Aorta (tissue), 5 donors: ENCODE measurements at places on chromosomes 4 and X.

DNA sequence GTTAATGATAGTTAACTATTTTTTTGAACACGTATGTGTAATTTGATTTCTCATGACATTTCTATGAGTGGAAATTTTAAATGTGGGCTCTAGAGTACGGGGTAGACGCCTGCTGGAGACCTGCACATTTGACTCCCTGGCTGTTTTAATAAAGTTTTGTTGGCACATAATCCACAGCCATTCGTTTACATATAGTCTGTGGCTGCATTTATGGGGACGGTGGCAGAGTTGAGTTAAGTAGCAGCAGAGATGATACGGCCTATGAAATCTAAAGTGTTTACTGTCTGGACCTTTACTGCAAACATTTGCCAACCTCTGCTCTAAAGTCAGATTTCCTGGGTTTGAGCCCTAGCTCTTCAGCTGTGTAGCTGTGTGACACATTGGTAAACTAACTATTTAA, 118.8 kb downstream of the CHRNA9 start:
- no peak for DNase-seq

DNA sequence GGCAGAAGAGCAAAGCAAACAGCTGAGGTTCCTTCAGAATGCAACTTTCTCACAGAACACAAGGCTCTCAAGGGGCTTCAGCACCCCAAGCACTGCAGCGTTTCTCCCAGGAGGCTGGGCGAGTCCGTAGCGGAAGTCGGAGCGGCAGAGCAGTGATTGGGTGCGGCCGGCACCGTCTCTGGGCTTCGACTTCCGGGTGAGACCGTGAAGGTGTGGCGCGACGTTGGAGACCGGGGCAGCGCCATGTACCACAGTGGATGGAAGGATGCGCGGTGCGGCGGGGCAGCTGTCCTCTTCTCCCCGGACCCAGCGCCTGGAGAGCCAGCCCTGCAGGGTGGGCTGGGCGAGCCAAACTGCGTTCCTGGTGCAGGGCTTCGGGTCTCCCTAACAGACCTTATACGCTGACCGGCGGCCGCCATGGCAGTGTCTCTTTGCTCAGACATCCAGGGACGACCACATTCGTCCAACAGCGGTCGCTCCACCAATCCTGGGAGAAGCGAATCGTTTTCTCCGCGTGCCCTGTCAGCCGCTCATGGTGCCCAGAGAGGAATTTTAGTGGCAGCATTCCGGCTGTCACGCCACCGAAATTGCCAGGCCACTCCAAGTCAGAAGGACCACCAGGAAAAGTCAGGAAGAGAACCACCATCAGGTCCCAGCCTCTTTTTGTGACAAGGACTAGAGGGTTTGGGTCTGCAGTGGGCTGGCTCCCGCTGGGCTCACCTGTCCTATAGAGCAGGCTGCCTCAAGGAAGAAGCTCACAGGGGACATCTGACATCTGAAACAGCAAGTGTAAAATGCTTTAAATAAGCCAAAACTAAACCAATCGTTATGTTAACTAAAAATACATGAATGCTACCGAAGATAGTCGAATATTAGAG, 20.5 kb downstream of the TRIM61 start:
- peak; percentile 89 for DNase-seq

DNA sequence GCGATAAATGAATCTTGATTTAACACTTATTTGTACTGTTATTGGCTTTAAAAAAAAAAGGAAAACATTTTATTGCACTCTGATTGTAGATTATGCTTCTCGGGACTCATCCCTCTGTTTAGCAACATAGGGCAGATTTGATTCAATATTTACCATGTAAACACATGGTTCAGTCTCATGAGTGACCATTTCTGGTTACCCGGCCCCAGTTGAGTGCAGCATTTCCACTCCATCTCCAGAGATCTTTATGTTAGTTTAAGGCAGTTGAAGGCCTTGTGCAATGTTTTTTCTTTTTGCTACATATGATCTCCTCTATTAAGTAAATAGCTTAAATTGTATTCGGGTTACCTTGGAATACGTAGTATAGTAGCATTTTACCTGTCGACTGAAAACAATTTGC, 143.3 kb upstream of the RPS6KA3 start:
- no peak for DNase-seq

DNA sequence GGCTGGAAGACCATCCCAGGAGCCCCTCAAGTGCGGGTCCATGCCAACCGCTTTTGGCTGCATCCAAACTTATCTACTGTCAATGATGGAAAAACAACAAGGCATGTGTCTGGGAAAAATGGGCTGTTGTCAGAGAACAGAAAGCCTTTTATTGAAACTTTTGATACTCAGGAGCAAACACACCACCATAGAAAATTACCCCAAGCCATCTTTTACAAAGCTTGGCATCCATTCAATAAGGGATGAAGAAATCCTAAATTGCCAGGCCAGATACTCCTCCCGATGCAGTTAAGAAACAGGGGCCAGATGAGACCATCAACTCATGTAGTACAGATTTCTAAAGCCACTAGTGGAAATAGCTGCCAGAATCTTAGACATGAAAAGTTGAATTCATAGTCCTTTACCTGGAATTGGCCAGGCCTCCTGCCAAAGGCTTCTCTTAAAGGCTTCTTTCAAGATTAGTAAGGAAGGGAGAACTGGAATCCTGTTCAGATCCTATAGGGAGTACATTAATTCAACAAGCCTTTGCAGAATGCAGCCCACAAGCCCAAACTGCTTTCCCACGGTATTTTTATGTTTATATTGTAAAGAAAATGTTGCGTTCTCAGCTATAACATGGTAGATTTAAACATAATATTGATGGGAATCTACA, 145.4 kb upstream of the MAP3K15 start:
- no peak for DNase-seq

DNA sequence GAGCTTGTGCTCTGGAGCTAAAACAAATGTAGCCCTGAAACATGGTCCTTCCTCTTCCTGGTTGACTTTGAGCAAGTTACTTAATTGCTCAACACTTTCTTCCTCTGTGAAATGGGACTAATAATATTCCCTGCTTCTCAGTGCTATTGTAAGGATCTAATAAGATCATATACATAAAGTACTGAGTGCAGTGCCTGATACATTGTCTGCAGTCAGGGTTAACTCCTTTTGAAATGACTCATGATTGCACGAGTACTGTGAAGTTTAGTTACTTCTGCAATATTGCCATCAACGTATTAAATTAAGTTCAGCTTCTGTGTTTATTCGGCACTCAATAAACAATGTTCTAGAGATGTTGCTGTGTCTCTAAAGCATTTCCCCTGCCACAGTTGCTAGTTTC, 91.8 kb upstream of the HPRT1 start:
- DNase-seq, result no peak

GRCh38 chr4:1401409-1402020, 4.7 kb downstream of the NKX1-1 start:
- DNase-seq, result peak; percentile 67

GRCh38 chr4:174406383-174406782, 115.9 kb downstream of the HPGD start:
- DNase-seq, result no peak

DNA sequence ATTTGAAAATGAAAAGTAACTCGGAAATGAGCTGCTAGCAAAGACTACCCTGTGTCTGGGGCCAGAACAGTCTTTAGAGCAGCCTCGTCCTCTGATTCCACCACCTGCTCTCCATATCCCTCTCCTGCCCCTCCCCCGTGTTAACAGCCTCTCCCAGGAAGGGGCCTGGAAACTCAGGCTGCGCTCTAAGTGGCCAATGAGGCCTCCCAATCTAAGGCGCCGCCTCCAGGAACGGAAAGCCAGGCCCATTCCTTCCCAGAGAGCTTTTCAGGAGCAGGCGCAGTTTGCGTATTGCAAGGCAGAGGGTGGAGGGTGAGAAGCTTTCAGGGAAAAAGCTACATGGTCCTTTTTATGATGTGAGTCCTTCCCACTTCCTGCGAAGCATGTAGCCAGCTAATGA, 31.2 kb downstream of the RS1 start:
- no peak for DNase-seq

GRCh38 chr4:71663780-71664179, 120.1 kb downstream of the GC start:
- no peak for DNase-seq

DNA sequence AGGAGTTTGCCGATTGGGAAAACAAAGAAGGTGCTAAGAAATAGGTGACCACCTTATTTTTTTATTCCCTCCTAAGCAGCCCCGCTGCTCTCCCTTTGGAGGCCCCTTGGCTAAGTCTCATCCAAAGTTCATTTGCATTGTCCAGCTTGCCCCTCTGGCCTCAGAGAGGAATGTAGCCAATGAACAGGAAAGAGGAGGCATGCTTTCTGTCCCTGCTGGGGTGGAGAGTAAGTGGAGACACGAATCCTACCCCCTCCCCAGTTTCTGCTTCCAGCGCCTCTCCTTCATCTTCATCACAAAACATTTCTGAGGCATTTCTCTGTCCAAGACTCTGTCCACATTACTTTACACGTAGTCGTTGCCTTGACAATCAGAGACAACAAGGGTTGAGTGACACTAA, 38.7 kb downstream of the NLGN3 start:
- no peak for DNase-seq

DNA sequence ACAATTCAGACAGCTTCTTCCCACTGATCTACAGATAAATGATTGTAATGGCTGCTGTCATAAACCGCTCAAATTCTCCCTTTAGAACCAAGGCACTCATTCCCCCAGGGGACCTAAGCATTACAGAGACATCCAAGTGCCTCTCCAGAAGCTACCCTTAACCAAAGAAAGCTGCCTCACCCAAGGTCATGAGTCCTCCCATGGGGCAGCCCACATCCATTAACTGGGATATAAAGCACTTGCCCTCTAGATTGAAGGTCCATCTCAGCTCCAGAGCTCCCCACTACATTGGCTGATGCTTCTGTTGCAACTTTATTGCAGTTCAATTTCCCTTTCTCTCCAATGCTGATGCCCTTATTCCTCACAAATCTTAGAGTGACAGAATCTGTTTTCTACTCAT, 40.5 kb upstream of the DCAF8L2 start:
- no peak for DNase-seq

DNA sequence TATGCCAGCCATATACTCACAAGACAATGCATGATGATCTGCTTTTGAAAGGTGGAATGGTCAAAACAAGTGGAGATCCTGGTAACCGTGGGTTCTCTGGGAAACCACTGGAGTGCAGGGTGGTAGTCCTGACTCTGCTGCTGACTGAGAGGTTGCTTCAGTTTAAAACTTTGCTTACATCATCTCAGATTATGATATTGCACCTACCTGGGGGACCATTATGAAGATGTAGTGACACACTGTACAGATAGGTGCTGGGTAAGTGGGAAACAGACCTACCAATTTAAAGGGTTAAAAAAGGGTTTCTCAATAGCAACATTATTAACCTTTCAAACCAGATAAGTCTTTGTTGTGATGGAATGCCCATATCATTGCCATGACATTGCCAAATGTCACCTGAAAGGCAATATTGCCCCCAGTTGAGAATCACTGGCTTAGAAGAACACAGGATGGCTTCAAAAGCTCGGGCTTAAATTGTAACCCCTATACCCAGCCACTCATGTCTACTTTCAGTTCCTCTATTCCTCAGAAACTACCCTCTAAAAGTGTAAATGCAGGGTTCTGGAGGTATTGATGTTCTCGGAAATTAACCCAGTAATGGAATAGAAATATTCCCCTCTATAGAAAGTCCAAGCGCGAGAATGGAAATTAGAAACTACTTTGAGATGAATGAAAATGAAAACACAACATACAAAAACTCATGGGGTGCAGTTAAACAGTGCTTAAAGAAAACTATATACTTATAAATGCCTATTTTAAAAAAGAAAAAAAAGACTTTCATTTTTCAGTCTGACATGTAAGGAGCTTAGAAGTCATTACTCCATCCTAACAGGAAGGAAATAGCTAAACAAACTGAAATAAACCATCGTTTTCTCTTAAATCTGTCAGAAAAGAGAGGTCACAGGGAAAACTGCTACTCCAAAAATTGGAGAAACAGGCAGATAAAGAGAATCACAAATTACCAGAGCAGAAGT, 65.8 kb downstream of the ARHGEF6 start:
- no peak for DNase-seq

- no peak for DNase-seq
Observed at GRCh38 chr4:170698334-170698733, 608.6 kb upstream of the AADAT start.

- no peak for DNase-seq
Observed at GRCh38 chr4:10589321-10589720, 95.2 kb downstream of the CLNK start.

- DNase-seq, result peak; percentile 81
Observed at GRCh38 chr4:174522183-174523024, at the start of gene HPGD. Gene HPGD (minus strand): TSS chr4:174522488. CDS start chr4:174522451, 37 bp downstream.

DNA sequence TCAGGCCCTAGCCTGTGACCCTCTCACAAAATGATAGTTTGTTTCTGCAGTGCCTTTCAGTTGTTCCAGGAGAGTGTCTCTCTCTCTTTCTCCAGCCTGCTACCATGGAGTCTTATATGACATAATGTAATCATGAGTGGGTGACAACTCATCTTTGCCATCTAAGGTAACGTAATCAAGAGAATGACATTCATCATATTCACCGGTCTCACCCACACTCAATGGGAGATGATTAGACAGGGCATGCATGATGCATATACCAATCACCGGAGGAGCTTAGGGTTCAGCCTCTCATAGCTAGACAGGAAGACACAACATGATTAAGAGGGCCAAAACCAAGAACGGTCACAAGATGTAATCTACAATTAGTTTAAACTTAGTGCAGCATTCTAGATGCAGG, 97.1 kb upstream of the FAM9B start:
- DNase-seq, result no peak

DNA sequence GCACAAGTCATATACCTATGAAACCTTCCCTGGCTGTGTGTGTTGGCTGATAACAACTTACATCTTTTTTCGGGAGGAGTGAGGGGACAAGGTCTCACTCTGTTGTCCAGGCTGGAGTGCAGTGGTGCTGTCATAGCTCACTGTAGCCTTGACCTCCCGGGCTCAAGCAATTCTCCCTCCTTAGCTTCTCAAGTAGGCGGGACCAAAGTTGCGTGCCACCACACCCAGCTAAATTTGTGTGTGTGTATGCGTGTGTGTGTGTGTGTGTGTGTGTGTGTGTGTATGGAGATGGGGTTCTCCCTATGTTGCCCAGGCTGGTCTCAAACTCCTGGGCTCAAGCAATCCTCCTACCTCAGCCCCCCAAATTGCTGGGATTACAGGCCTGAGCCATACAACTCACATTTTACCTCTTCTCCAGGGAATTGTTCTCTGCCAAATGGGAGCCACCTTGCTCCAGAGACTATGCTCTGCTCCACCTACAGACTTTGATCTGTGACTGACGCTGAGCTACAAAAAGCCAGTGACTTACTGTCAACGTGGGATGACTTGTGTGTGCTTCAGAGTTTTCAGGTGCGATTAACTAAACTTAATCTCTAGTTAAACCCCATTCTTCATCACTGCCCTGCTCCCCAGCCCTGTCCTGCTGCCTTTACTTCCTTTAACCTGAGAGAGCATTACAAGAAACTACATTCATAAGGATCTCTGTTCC, 2.0 kb upstream of the BEX4 start:
- no peak for DNase-seq

- DNase-seq, result no peak
Observed at GRCh38 chr4:44146516-44146915, 302.1 kb downstream of the KCTD8 start.

GRCh38 chr4:129064717-129065116, 28.6 kb downstream of the SCLT1 start:
- DNase-seq, result no peak
